Cardiac fibroblast (primary cell): ENCODE measurements at places on chromosomes 5 and 9.

DNA sequence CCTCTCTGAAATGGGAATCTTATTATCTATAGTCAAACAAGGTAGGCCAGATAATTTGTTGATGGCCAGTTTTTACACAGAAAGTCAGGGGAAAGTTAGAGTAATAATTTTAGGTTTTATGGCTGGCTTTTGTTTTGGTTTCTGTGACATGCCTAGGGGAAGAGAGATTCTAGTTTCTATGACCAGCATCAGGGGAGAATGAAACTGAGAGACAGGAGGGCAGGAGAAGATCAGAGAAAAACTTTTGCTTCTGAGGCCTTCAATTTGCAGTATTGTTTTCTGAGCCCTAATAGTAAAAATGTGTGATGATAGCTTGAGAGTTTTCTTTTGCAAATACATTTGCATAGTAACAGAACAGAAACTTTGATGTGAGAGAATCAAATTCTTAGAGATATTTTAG lies 564.3 kb downstream of the ZNF608 start:
- no peak for DNase-seq

- no peak for DNase-seq
These were observed 767 bp downstream of the RALGPS1 start for GRCh38 chr9:126915281-126915816.

DNA sequence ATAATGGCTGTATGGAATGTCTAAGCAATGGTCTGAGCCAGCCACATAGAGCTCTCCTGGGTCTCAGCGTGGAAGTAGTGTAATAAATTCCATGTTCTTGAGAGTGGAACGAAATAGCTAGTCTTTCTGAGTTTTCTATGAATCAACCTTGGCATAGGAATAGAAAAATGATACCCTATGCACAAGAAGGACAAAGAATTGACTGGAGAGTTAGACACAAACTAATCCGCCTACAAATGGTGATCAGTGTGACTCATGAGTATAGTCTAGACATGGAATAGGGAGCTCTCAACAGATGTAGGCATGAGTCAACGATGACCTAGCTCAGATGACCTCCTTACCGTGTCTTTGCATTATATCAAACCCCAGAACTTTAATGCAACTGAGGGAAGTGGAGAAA lies 256.8 kb upstream of the GRIN3A start:
- DNase-seq = peak; percentile 82

- DNase-seq = no peak
These were observed 388.2 kb downstream of the PRR16 start for GRCh38 chr5:120852222-120852860.

GRCh38 chr5:116275282-116275681 lies 190.5 kb downstream of the COMMD10 start:
- no peak for DNase-seq
